ENCODE measurements at places on chromosomes 7 and 10.

DNA sequence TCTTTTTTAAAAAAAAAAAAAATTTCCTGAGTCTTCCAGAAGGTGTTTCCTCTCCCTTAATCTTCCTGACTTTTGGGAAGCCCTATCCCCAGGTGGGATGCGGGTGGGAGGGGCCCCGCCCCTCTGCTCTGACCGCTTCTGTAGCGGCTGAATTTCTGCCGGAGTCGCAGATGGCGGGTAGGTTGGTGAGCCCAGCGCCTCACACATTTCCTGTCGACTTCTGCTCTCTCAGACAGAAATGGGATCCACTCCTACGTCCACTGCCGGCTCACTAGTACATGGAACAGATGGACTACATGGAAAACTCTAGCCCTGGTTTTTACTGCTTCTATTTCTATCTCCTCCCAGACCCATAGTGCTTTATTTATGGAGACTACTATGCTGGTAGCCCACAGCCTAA lies 90.9 kb downstream of the NEUROD6 start:
- H3K27me3 ChIP-seq = peaks cover 3% of the 10 kb centered on the region
- no peaks in the 10 kb centered on the region for H3K36me3 ChIP-seq
- no peak overlapping the region for H3K4me3 ChIP-seq
- DNase-seq = no peak
- no peaks in the 10 kb centered on the region for H3K4me1 ChIP-seq

- no peaks in the 10 kb centered on the region for H3K4me1 ChIP-seq
- H3K4me3 ChIP-seq = no peak overlapping the region
- H3K27ac ChIP-seq = no peak overlapping the region
- peaks cover 43% of the 10 kb centered on the region for H3K36me3 ChIP-seq
Observed at GRCh38 chr10:14843327-14843988, 5.4 kb downstream of the HSPA14 start.

DNA sequence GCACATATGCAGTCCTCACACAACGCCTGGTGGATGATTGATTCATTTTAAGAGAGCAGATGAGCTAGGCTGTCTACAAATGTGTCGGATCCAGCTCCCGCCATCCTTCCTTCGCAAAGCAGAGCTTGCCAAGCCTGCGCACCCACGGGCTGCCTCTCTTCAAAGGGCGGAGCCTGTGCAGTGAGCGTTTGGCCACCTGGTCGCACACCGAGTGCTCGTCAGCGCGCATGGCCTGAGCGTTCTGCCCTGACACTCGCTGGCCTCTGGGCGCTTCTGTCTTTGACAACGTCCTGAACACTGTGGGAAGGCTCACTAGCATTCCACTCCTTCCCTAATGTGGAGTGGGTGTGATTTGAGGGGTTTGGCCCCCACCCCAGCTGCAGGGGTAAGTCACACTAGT lies 47.1 kb upstream of the TMEM72 start:
- H3K27ac ChIP-seq = no peak overlapping the region
- peaks cover 13% of the 10 kb centered on the region for H3K4me1 ChIP-seq
- H3K27me3 ChIP-seq = peaks cover 16% of the 10 kb centered on the region
- H3K4me3 ChIP-seq = peak overlapping the region; percentile 45

DNA sequence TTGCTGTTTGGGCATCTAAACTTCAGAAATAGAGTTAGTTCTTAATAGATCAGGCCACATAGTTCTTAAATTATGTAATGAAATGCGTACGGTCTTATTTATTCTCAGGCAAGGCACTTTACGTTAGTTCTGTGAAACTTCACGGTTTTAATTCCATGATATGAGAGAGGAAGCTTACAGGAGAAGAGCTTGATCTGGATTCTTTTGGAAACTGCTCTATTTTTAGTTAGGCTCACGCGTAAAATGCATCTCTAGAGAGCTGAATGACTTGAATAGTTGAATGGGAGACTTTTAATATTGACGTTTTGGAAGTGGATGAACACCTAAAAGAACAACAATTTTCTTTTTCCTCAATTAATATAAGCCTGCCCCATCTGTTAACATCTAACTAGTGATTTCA lies 71.1 kb downstream of the PRKG1 start:
- H3K4me3 ChIP-seq = no peak overlapping the region
- H3K27ac ChIP-seq = no peak overlapping the region
- H3K27me3 ChIP-seq = no peaks in the 10 kb centered on the region
- no peak for DNase-seq
- no peaks in the 10 kb centered on the region for H3K36me3 ChIP-seq

DNA sequence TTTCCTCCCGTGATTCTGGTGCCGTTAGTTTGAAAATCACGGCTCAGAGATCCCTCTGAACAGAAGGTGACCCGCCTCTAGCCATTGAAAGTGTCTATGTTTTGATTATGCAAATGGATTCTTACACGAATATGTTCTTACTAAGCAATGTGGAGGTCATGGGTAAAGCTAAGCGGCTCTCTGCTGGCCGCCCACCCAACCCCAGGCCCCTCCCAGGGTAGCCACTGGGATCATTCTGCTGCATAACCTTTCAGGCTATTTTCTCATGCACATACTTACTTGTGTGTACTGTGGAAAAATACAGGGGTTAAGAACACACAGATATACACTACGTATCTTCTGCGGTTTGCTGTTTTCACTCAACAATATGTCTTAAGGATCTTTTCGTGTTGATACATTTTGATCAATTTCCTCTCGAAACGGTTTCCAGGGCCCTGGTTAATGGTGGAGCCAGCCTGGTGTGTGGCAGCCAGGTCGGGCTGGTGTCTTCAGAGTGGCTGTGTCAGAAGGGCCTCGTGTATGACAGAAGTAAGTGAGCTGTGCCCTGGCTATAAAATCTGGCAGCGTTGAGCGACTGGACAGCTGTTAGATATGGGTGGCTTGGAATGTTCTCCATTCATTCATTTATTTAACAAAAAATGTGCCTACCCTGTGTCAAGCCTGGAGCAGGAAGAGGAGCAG lies 29.9 kb downstream of the ZNF783 start:
- no peak overlapping the region for H3K27ac ChIP-seq
- no peaks in the 10 kb centered on the region for H3K27me3 ChIP-seq
- no peaks in the 10 kb centered on the region for H3K36me3 ChIP-seq
- no peak overlapping the region for H3K4me3 ChIP-seq

DNA sequence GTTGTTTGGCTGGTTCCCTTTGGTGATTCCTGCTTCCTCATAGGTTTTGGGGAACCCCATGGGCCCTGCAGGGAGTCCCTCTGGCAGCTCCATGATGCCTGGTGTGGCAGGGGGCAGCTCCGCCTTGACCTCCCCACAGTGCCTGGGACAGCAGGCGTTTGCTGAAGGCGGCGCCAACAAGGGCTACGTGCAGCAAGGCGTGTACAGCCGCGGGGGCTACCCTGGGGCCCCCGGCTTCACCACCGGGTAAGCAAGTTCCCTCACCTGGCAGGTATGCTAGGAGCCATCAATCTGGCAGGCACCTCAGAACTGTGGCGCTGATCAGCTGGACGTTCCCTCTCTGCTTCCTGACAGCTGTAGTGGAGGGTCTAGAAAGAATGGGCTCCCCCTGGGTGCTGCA lies 8.3 kb downstream of the ZMIZ2 start:
- H3K4me3 ChIP-seq = no peak overlapping the region
- peaks cover 12% of the 10 kb centered on the region for H3K36me3 ChIP-seq

DNA sequence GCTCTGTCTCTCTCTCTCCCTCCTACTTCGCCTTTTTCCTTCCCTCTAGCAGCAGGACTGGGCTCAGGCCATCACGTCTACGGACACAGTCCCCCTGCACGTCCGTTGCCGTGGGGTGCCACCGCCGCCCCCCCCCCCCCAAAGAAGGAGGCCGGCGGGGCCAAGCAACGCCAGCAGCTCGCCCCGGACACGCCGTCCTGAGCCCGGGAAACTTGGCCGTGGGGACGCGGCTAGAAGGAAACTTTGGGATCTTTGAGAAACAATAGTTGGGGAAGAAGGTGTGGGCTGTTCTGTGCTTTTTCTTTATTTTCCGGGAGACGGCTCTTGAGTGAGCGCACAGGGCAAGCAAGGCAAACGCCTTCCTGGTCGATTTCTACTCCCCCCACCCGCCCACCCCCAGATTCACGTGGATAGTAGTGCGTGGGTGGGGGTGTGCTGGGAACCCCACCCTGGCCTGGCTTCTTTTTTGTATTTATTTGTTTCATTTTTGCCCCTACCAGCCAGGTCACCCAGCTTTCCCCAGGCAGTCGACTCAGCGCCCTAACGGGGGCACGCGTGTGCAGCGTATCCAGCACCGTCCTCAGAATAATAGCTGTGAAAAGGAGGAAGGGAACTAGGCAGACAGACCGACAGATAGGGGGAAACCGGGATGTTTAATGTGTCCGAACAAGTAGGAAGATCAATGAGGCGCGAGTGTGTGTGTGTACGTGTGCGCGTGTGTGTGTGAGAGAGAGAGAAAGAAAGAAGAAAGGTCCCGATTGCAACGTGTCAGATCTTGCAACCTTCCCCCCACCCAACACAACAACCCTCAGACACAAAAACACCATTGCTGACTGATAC lies 1.4 kb downstream of the MXI1 start:
- peak; percentile 51 for DNase-seq
- H3K4me3 ChIP-seq = peak overlapping the region; percentile 67
- H3K36me3 ChIP-seq = no peaks in the 10 kb centered on the region
- peak overlapping the region; percentile 95 for H3K27ac ChIP-seq

DNA sequence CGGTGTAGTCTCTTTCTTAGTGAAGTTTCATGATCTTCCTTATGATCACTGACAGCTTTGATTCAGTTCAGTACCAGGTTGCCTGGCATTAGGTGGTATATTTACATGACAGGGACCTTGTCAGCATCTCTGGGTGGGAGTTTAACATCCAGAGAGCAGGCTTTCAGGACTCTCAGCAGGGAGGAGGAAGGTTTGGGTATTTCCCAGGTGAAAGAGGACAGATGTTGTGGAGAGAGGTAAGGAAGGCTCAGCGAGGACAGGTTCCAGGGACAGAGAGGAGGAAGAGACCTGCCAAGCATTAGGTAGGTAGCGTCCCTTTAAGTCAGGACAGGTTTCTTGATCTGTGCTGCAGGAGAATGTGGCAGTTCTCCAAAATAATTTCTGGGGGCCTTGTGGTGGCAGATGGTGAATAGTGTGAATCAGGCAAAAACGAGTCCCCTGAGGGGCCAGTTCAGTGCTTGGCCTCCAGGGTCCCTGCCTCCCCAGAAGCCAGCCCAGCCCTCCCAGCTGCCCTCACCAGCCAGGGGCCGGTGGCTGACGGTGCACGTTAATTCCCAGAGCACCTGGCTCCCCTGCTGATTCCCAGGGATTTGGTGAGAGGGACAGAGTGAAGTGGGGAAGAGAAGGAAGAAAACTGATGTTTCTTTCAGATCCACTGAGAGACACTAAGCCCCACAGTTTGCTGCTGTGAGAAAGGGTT lies 82.0 kb downstream of the VWC2 start:
- no peak for DNase-seq
- H3K27me3 ChIP-seq = no peaks in the 10 kb centered on the region
- no peak overlapping the region for H3K27ac ChIP-seq
- no peak overlapping the region for H3K4me3 ChIP-seq

DNA sequence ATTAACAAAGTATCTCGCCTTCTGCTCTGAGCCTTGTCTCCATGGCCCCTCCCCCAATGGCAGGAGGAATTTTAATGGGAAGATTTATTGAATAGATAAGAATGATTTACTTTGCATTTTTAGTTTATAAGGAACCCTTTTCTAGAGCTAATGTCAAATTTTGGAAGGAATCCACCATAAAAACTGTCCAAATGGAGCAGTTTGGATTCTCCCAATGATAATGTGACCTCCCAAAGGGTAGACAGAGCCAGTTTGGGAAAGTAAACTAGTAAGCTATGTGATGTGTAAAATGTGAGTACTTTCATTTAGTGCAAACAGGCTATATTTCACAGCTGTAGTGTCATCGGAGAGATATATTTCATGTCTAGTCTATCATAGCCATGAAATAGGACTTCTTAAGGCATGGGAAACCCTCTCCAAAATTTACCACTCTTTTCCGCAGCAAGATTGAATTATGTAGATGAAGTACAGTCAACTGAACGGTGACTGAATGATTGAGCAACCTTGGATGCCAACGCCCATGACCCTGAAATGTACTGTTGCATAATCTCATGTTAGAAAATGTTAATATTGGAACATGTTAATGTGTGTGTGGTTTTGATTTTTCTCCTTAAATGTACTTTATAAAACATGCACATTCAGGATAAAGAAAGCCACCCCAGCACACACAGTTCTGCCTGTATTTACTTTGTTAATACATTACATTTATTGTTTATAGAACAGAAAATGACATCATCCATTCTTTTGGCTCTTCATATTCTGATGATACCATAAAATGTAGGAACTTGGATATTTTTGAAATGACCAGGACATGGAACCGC lies 140.6 kb downstream of the NRP1 start:
- H3K27me3 ChIP-seq = no peaks in the 10 kb centered on the region
- no peak for DNase-seq
- H3K27ac ChIP-seq = no peak overlapping the region
- peaks cover 48% of the 10 kb centered on the region for H3K36me3 ChIP-seq
- no peaks in the 10 kb centered on the region for H3K4me1 ChIP-seq

GRCh38 chr10:85864173-85864549 lies 502.4 kb downstream of the GRID1 start:
- H3K27me3 ChIP-seq = no peaks in the 10 kb centered on the region
- H3K27ac ChIP-seq = no peak overlapping the region
- H3K4me3 ChIP-seq = no peak overlapping the region

DNA sequence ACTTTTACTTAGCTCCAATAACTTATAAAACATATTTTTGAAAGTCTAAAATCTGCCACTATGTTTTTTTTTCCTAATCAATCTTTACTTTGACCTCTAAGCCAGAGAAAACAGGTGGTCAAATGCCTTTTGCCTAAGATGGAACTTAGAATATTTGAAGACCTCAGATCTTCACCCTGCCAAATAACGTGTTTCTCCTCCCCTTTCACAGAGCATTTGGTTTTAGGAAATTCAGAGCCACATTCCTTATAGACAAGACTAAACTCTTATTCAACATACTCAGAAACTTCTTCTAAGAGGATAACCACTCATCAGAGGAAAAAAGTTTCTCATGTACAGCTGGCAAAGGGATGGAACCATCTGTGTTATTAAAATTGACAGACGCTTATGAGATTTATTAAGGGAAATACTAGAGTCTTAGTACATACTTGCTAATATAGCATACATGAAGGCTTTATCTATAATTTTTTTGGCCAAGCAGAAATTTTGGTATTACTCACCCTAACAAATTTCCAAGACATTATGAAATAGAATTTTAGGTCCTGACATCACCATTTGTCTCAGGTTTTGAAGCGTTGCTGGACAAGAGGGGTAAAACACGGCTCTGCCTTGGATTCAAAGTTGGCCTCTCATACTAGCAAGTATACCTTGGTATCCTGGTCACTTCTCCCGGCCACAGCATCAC lies 2.6 kb upstream of the EGFR start:
- H3K27ac ChIP-seq = no peak overlapping the region
- DNase-seq = no peak
- H3K27me3 ChIP-seq = peaks cover 86% of the 10 kb centered on the region
- H3K4me3 ChIP-seq = no peak overlapping the region
- H3K4me1 ChIP-seq = peaks cover 3% of the 10 kb centered on the region
- no peaks in the 10 kb centered on the region for H3K36me3 ChIP-seq

- H3K27ac ChIP-seq = no peak overlapping the region
- peak; percentile 94 for DNase-seq
- H3K27me3 ChIP-seq = no peaks in the 10 kb centered on the region
- no peak overlapping the region for H3K4me3 ChIP-seq
- no peaks in the 10 kb centered on the region for H3K36me3 ChIP-seq
Observed at GRCh38 chr10:33129141-33129995, 171.3 kb upstream of the ITGB1 start.
